D721Med (cell line): ENCODE measurements at places on chromosomes 5 and 9.

GRCh38 chr5:55484531-55484930 lies 50.2 kb downstream of the PLPP1 start:
- no peak for DNase-seq

DNA sequence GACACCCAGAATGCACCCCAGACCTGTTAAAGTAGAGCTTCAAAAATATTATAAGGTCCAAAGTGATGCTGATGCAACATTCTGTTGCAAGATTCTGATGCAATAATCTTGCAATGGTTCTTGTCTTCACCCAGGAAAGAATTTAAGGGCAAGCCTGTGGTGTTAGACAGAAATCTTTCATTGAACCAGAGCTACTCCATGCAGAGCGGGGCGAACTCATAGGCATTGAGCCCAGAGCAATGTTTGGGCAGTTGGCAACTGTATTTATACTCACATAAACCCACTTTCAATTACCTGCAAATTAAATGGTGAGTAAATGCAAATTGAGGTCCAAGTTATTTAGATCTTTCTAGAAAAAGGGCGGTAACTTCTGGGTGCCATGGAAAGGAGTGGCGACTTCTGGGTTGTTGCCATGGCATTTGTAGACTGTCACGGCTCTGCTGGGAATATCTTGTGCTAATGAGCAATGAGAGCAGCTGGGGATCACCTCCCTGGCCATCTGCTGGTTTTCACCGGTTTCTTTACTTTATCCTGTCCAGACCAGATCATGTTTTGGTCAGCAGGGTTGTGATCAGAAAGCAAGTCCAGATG lies 163.4 kb downstream of the ICE1 start:
- no peak for DNase-seq

DNA sequence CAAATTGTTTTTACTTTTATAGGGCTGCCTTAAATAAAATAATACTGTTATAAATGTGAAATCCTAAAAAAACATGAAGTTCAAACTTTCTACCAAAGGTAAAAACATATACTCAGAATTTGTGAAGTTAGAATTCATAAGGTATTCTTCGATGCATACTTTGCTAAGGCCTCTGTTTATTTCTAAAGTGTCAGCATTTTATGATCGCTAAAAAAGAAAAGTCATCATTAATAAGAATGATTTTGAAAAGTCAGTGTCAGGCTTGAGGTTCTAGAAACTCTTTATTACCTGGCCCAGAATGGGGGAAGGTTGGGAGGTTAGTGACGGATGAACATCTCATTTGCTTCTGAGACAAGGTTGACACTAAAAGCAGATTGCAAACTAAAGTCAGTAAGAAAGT lies 26.2 kb upstream of the NADK2 start:
- no peak for DNase-seq

GRCh38 chr5:114830114-114830513 lies 339.6 kb downstream of the TRIM36 start:
- no peak for DNase-seq

GRCh38 chr5:119355244-119355638 lies 578 bp upstream of the TNFAIP8 start:
- DNase-seq, result no peak

GRCh38 chr5:90000351-90000750 lies 409.2 kb downstream of the CETN3 start:
- no peak for DNase-seq

GRCh38 chr5:160442824-160443431 lies 21.3 kb downstream of the PTTG1 start:
- DNase-seq, result no peak

DNA sequence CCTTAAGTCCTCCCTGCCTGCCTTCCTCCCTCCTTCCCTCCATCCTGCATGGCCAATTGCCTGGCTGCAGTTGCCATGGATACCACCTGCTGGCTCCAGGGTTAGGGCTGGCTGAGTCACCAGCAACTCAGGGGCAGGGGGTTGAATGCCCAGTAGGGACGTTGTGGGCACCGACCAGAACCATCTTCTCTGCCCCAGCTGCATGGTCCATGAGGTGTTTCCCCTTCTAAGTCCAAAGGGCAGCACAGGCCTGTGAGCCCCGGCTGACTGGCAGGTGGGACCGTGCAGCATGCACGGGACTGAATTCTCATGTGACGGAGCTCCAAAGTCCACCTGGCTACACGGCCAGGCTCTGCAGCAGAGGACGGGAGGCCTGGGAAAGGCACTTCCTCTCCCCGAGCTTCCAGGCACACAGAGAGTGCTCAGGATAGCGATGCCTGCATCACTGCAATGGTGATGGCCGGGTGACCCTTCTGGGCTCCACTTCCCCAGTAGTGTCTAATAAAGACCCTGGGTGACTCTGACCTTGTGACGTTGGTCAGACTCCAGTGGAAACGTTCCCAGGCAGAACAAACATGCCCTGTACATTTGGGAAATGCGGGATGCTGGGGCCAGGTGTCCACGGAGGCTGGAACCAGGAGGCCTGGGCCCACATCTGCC lies 5.7 kb downstream of the ASS1 start:
- DNase-seq, result no peak

DNA sequence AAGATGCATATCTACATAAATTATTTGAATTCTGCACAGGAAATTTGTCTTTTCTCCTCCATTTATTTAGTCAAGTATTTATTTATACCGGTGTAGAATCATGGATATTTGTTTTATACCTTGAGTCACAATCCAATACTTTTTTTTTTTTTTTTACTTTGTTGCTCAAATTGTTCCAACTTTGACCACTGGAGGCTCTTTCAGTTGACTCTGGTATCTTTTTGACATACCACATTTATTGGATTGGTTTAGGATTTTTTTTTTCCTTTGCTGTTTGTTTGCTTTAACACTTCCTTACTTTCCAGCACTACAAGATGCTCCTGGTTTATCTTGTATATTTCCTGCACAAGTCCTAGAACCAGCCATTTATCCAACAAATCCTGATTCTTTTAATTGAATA lies 543.1 kb upstream of the RIOK2 start:
- DNase-seq, result no peak

GRCh38 chr5:120236360-120236759 lies 227.7 kb upstream of the PRR16 start:
- DNase-seq, result no peak

GRCh38 chr9:36345103-36345846 lies 54.8 kb downstream of the RNF38 start:
- no peak for DNase-seq

DNA sequence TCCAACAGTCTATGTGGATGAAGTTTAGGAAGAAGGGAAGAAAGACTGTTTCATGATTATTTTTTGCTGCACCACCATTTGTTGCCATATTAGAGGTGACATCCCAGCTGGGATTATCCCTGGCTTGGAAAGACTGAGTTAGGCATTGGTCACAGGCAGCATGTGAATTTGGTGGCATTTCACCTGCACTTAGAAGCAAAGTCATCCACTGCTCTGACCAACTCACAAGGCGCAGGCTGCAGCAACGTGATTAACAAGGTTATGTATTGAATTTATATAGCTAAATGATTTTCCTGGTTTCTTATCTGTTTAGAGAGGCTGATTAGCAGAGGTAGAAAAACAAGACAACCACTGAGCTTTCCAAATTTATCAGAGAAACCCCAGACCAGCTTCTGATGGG lies 2.7 kb downstream of the FYB1 start:
- DNase-seq, result no peak

DNA sequence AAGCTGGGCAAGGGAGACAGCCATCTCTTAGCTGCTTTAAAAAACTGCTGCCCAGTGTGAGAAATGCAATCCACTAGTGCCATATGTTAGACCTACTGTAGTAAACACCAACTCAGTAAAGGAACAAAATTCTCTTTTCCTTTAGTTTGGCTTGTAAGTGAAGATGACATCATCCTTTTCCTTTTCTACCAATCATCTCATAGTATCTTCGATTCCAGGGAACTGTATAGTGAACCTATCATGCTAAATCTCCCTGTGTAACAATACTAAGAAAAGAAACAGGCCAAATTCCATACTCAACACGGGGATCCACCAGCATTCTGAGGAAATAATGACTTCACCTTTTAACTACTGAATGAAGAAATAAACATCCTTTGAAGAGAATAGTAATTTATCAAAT lies 100.1 kb downstream of the RAPGEF6 start:
- no peak for DNase-seq

DNA sequence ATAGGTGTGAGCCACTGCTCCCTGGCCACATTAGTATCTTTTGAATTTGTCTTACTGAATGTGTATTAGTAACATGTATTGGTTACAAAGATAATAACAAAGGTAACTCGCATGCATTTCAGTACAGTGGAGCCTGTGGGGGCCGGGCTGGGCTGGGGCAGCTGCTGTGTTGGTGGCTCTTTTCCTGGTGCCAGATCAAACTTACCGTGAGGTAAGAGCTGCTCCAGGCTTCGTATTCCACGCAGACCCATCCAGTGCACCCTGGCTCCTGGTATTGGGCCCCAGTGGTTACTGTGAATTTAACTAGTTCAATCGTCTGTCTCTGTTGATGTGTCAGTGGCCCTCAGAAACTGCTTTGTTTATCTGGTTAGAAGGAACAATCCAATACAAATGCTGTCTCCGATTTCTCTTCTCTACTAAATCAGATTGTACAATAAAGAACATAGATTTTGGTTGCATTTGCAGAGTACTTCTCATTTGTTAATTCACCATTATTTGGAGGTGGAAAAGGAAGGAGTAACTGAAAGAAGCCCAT lies 15.6 kb downstream of the PRRC2B start:
- DNase-seq, result no peak

DNA sequence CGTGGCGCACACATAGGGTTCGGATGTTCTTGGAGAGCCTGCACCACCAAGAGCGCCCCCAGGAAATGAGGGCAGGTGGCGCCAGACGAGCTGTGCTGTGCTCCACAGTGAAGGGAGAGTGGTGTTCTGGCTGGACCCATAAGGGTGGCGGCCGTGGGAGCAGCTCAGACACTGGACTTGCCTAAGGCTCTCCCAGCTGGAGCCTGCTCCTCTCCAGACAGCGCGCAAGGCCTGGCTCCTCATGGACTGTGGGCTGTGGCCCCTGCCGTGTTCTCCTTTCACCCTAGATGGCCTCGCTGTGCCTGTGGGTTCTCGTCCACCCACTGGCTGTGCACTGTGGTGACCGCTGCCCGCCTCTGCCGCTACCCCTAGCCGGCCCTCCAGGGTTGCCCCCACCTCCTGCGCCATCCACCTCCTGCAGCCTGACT lies 92.9 kb downstream of the EHMT1 start:
- DNase-seq, result no peak

GRCh38 chr5:17434982-17435381 lies 63.0 kb upstream of the TAF11L2 start:
- DNase-seq, result no peak

DNA sequence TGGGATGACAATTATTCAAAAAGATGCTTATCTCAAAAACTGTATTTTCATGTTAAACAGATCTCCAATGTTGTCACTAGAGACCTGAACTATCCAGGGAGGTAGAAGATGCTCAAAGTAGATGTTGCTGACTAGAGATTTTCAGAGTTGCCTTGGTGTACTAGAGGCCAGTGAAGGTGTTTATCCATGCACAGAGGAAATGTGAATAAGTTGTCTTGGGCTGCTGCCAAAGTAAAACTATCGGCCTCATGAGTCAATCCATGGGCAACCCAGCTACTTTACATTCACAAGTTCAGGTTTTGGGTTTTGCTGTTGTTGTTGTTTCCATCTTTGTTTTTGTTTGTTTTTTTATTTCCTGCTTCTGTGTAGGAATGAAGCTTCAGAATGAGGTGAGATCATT lies 141.1 kb upstream of the RANBP3L start:
- DNase-seq, result no peak

- DNase-seq, result no peak
Measured at GRCh38 chr5:63697811-63698210, 264.4 kb downstream of the HTR1A start.

DNA sequence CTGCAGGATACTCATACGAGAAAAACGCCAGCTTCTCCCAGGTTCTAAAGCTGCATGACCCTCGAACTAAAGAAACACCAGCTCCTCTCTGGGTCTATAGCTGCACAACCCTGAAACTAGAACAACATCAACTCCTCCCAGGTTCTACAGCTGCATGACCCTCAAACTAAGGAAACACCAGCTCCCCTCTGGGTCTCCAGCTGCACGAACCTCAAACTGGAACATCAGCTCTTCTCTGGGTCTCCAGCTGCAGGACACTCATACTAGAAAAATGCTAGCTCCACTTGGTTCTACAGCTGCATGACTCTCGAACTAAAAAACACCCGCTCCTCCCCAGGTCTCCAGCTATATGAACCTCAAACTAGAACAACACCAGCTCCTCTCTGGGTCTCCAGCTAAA lies 811.1 kb downstream of the CDH9 start:
- DNase-seq, result no peak

GRCh38 chr9:136587145-136587943 lies 41.5 kb upstream of the NOTCH1 start:
- no peak for DNase-seq

GRCh38 chr9:134871697-134872340 lies 8.8 kb upstream of the FCN2 start:
- DNase-seq, result no peak

DNA sequence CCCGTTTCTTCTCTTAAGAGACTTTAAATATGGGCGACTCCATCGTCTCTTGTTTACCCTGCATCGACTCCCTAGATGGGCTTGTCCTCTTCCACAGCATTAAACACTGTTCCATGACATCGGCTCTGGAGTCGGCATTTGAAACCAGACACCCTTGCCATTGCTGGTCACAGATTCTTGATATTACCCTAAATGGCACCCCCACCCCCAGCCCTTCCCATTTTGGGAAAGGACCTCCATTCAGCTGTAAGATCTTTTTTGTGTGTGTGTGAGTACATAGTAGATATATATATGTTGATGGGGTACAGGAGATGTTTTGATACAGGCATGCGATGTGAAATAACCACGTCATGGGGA lies 51.1 kb upstream of the SH3PXD2B start:
- no peak for DNase-seq

DNA sequence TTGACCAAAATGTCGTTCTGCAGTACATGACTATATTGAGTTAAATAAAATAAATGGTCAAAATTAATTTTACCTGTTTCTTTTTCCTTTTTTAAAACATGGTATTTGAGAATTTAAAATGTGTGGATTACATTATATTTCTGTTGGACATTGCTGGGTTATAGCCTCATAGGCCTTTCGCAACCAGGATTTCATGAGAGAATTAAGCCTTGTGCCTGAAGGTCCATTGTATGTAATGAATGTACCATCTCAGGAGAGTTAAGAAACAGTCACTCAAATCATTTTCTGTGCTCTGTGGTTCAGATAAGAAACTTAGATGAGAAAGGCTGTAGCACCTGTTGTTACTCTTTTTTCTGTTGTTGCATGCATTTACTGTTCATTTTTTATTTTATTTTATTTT lies 103.5 kb downstream of the ANGPTL2 start:
- no peak for DNase-seq

- DNase-seq, result no peak
Measured at GRCh38 chr5:148899993-148900392, 73.6 kb downstream of the ADRB2 start.
